ENCODE measurements at places on chromosomes 7 and 10.

DNA sequence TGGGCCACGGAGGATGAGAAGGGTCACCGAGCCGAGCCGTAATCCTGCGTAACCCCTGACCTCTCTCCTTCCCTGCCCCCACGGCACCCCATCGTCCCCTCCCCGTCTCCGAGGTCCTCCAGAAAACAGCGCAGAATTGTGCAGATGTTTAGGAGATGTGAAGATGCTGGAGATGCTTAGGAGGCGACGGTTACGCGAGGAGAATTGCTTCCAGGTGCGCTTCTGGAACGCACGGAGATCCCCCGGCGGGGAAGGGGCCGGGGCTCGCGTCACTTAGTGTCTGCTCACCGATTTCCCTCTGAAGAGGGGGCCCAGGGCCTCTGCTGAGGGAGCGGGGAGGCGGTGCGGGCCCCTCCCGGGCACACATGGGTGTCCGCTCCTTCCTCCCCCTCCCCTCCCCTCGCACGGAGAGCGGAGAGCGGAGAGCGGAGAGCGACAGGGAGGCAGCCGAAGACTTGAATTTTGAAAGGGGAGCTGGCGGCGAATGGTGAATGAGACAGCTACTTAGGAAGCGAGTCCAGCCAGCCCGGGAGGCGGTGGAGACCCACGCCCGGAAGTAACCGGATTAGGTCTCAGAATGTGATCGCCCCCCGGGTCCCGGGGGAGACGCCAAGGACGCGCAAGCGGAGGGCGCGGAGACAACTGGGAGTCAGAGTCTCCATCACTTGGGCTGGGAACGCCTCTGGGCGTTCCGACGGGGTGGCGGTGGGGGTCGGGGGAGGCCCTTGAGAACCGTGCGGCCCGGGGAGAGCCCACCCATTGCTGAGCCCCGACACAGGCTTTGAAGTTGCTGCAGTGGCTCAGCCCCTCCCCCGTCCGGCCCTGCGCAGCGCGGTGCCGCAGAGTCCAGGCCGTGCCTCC, 8.7 kb upstream of the EN2 start:
- DNase-seq = no peak

DNA sequence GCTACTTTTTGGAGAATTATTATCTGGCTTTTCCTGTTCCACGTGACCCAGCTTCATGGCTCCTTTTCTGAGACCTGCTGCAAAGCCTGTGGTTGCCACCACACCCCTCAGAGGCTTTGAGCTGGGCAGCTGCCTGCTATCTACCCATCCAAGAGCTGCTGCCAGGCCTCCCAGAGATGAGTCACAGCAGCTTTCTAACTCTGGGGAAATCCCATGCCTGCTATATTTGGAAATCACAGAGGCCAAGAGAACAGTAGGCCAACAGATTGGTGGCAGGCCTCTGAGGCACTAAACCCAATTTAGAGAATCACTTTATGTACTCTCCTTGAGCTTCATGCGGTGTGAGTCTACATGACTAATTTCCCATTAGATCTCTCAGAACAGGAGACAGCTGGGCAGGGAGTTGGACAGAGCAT, 35.2 kb downstream of the SGCE start:
- DNase-seq = peak; percentile 91

GRCh38 chr7:22386865-22387264, 29.9 kb upstream of the RAPGEF5 start:
- DNase-seq = no peak

- DNase-seq = no peak
These were observed 146.3 kb downstream of the SKIDA1 start for GRCh38 chr10:21379143-21379542.

GRCh38 chr10:26781797-26782196, 79.0 kb downstream of the ABI1 start:
- no peak for DNase-seq

DNA sequence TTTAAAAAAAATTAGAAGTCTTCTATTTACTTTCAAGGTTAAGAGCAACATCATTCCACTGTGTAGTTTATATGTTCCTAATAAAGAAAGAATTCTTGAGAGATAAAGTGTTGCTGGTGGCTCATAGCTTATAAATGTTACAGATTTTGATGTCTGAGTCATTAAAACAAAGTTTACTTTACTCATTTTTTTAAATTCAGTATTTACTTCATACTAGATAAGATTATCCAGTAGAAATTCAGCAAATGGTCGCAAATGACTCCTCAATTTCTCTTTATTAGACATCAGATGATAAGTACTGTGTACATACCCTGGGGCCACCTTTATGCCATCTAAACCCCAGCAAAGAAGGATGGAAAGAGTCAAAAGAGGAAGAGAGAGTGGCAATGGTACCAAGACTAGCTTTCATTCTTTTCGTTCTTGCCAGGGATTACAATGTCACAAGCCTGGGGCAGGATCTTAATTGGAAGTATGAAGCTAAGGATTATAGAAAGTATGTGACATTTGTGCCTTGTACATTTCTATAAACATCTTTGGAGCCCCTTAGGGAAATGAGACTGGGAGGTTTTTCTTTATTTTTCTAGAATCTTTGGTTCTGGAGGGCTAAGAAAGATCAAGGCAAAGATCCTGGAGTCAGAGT, 206.1 kb downstream of the CHRM2 start:
- DNase-seq = no peak

GRCh38 chr7:2734751-2735571, 47.0 kb downstream of the AMZ1 start:
- no peak for DNase-seq

DNA sequence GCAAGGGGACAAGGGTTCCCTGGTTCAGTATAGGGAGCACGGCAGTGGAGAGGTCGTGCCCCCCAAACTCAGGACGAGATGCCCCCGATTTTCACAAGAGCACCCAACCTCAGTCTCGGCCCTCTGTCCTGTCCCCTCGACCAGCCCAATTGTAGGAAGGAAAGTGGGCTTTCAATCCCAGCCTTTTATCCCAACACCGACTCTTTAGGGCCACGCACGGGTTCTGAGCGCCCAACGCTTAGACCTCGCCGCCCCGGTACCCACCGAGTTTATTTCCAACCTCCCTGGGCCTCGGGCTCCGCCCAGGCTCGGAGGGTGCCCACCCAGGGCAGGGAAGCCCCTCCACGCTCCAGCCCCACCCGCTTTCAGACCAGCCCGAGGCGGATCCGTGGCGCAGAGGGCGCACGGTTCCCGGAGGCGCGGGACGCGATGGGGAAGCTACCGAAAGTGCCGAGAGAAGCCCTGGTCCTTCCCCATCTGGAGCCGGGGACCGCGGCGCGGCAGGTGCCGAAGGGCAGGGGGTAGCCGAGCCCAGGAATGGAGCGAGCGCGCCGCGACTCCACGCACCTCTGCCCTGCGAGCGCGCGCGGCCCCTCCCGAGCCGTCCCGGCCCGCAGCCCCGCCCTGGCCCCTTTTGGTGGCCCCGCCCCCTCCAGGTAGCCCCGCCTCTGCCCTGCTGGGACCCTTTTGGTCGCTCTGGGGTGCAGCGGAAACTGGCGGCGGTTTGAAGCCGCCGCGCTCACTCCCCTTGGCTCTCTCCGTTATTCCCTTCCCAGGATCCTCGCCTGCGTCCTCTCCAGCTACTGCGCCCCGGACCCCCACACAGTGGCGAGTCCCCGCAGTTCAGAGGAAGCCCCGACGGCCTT, 20.4 kb downstream of the GRID2IP start:
- DNase-seq = no peak

GRCh38 chr10:15197276-15197675, 28.8 kb upstream of the NMT2 start:
- no peak for DNase-seq

- no peak for DNase-seq
These were observed 932.9 kb downstream of the XPNPEP1 start for GRCh38 chr10:108990441-108990840.

GRCh38 chr10:70885481-70885880, 2.9 kb downstream of the PCBD1 start:
- DNase-seq = no peak

- no peak for DNase-seq
These were observed 84.3 kb upstream of the MTPN start for GRCh38 chr7:136061433-136061832.

- no peak for DNase-seq
These were observed 16.1 kb upstream of the ZNF282 start for GRCh38 chr7:149179241-149179640.

GRCh38 chr7:66557214-66558200, 71.2 kb upstream of the KCTD7 start:
- peak; percentile 46 for DNase-seq
